ENCODE measurements at places on chromosomes 16 and 17.

DNA sequence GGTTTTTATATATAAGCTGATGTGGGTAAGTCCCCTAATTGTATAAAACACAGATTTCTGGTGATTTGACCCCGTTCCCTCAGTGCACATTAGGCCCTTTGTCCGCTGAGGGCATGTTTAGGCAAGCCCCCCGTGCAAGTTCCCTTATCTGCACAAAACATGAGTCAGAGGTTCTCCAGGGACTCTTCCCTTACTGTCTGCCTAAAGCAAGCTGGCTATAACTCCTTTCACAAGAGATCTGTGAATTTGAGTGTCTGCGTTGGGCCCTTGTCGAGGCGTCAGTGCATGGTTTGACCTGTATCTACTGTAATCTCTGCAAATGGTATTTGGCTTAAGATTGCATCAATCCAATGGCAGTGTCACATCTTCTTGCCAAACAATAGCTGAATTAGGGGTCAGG is 712.8 kb downstream of the CDH8 start:
- no peak for DNase-seq

DNA sequence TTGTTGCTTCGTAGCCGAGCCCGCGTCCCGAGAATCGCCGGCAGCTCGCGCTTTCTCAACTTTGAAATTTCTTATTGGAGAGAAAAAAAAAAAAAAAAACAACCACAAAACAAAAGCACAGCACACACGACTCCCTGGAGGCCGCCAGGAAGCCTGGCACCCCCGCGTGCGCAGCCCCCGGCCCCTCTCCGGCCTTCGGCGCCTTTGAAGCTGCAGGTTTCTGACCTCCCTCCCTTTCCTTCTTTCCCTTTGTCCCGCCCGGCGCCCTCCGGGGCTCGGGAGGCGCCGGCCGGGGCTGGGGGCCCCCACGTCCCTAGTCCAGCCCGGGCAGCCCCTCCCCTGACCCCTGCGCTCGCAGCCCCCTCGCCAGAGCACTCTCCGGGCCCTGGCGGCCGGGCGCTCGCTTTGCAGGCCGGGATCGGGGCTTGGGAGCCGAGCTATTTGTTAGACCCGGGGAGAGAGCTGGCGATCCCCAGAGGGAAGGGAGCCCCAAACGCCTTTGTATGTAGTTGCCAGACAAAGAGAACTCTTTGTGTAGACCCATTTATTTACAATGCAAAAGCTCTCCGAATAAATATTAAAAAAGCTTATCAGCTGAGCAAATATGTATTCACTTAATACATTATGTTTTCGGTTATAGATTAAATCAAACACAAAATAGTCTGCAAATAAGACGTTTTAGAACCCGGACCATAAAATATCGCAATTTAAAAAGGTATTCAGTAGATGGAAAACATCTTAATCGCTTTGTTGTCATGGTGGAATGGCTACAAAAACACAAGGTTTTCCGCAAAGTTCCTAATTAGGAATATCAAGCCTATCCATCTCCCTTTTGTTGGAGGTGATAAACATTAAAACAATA is 2.3 kb downstream of the BAHCC1 start:
- no peak for DNase-seq

DNA sequence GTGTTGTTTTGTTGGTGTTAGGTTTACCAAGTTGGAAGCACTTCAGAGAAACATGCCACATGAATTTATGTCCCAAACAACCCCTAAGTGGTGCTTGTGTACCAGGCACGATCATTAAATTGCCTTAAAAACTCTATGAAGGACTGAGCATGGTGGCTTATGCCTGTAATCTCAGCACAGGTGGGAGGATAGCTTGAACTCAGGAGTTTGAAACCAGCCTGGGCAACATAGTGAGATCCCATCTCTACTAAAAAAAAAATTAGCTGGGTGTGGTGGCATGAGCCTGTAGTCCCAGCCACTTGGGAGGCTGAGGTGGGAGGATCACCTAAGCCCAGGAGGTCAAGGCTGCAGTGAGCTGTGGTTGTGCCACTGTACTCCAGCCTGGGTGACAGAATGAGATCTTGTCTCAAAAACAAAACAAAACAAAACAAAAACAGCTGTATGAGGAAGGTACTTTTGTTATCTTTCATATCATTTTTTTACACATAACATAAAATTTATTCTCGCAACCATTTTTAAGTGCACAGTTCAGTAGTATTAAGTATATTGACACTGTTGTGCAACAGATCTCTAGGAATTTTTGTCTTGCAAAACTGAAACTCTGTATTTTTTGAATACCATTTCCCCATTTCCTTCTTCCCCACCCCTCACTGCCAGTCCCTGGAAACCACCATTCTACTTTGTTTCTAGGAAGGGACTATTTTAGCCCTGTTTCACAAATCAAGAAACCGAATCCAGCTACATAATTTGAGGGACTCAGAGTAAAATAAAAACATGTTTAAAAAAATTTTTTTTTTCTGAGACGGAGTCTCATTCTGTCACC is 14.3 kb upstream of the RBBP6 start:
- no peak for DNase-seq

DNA sequence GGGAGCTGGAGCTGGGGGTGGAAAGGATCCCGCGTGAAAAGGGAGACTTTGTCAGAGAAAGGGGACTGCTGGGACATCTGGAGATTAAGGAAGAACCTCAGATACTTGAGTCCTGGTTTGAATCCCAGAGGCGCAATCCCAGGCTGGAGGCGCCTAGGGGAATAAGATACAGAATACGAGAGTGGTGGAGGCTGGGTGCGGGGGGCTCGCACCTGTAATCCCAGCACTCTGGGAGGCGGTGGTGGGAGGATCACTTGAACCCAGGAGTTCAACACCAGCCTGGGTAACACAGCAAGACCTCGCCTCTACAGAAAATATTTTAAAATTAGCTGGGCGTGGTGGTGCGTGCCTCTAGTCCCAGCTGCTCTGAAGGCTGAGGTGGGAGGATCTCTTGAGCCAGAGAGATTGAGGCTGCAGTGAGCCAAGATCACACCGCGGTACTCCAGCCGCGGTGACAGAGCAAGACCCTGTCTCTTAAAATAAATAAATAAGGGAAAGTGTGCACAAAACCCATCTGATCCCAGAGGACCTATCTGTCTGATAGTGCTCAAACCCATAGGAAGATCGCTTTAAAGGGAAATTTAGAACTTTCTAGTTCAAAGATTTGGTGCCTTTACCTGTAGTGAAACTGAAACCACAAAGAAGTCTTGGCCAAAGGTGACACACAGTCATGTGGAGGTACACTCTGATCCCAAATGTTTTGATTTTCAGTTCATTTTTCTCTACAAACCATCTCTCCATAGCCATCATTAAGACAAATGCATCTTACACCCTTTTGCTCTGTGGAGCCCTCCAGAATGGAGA is 617 bp upstream of the SCRN2 start:
- DNase-seq, result no peak

DNA sequence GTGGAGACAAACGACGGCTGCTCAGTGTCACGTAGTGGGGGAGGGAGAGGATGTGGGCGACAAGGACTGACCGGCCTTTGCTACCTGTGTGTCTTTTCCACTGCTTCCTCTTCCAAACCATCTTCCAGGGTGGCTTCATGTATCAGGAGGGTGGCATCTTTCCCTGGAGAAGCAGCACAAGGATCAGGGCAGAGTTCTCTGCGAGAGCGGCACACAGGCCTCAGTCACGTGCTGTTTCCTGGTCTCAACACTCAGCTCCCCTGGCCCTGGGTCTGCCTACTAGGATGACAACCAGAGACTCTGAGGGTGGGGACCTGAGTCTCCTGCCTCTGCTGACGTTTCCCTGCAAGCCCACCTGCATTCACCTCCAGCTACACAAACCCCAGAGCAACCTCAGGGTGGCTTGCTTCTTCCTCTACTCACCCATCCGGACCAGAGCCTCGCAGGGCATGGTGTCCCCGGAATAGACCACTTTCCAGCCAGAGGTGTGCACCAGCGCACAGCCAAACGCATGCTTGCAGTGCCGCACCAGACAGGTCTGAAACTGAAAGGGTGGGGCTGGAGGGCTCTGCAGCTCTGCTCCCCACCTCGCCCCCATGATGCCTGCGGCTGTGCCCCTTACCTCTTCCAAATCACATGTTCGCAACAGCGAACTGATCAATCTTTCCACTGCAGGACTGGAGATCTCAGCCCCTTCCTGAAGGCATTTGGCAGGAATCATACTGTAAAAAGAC is 23.3 kb downstream of the ELAC2 start:
- DNase-seq, result no peak

All from left renal pelvis (tissue), 4 donors.